ENCODE measurements at places on chromosomes 2 and 18. TPM values are rescaled to one million over a fixed set of nuclear protein-coding genes. Genes with fewer than 3 reads are reported as not detected.

GRCh38 chr2:53108246-53108645 is 659.4 kb upstream of the CHAC2 start:
- DNase-seq: no peak

LINC00305 gene
- not detected for polyA plus RNA-seq

GRCh38 chr2:235066895-235067294 is 115.1 kb downstream of the SH3BP4 start:
- no peak for DNase-seq

- no peak for DNase-seq
These were observed 283.9 kb downstream of the SLC8A1 start for GRCh38 chr2:40168032-40168431.

- no peak for DNase-seq
These were observed 482.6 kb downstream of the TSN start for GRCh38 chr2:122238006-122238559.

SERPINB13 gene
- 0.43 TPM for polyA plus RNA-seq

DNA sequence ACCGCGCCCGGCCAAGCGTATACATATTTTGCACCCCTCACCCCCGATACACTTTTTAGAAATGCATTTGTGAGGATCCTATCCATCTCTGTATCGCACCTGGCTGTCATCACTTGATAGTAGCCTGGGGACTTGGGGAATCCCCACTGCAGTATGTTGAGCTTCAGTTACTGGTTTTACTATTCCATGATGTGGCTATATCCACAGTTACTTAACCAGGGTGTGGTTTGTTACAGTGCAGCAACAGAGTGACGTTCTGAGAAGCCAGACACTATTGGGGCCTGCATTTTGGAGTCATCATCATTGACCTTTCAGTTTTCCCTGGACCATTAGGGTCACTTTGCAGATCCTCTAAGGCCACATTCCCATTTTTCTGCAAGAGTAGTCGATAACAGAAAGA is 212.7 kb downstream of the AGAP1 start:
- DNase-seq: no peak

OTX1 gene
- 0.06 TPM for polyA plus RNA-seq

PRKAG3 gene
- polyA plus RNA-seq: 44.4 TPM

ALKAL2 gene
- 0.49 TPM for polyA plus RNA-seq

DNA sequence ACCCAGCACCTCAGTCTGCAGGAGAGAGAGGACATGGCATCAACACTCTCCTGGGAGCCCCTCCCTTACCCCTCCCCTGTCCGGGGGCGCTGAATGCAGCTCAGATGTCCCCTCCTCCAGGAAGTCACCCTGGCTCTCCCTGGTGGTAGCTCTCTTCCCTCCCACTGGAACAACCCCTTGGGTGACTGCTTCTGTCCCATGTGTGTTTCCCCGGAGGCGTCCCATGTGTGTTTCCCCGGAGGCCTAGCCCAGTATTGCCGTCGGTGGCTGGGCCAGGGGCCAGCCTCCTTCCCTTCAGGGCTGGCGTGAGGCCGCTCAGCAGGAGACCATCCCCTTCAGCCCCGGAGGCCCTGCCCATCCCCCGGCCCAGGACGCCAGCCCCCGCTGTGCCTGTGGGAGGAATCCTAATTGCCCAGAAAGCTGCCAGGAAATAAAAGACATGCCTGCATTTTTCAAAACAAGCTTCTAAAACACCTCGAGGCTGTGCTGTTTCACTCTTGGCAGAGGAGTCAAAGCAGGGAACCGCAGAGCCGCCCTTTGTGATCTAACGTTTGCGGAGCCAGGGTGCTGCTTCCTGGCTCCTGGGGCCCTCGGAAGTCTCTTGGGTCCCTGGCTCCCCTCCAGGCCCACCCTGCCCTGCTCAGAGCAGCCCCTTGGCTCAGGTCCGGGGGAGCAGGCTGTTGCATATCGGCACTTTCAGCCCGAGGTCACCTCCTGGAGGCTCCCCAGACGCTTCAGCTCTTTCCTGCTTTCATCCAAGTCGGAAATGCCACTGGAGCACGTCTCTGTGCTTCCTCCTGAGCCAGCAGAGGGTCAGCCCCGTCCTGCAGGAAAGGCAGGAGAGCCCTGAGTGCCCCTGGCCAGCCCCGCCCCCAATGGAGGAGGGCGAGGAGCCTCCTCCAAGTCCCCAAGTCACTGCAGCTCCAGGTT is 11.4 kb downstream of the SNED1 start:
- no peak for DNase-seq

DNA sequence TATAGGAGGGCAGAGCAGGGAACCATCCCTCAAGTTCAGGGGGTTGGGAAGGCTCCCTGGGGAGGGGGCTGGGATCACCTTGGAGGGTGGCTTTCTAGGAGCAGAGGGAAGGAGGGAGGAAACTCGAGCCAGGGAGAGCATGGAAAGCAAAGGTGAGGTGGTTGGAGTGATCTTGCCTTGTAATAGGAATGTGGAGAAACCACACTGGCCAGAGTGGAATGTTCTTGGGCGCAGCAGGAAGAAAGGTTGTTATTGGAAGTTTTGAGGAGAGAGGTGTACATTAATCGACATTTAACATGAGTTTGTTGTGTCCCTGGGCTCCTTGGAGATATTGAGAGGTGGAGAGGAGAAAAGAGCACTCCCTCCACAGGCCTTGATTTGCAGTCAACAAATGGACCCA is 272.2 kb downstream of the PRKCE start:
- no peak for DNase-seq

- DNase-seq: no peak
These were observed 175.3 kb downstream of the INHBB start for GRCh38 chr2:120520929-120521912.

DNA sequence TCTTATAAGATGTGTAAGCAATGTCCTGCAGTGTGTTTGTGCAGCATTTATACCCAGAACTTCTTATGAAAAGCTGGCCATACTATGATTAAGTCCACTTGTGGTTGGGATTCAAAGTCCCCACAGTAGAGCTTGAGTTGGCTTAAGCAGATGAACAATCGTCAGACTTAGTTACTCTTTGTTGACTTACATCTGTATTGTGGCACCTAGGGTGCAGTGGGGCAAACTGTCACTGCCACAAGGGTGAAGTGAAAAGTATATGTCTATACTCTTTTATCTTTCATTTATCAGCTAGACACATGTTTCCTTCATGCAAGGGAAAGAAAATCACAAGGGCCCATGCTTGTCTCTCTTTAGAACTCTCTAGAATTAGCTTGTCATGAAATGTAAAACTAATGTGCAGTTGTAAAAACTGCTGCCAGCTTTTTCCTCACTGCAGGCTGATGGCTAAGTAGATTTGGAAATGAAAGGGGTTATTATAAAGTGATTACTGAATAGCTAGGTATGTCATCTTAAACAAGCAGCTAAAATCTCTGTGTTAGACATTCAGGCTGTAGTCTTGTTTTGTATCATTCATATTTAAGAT is 474.5 kb downstream of the PTPRM start:
- DNase-seq: no peak

SPEG gene
- polyA plus RNA-seq: 208 TPM

DNA sequence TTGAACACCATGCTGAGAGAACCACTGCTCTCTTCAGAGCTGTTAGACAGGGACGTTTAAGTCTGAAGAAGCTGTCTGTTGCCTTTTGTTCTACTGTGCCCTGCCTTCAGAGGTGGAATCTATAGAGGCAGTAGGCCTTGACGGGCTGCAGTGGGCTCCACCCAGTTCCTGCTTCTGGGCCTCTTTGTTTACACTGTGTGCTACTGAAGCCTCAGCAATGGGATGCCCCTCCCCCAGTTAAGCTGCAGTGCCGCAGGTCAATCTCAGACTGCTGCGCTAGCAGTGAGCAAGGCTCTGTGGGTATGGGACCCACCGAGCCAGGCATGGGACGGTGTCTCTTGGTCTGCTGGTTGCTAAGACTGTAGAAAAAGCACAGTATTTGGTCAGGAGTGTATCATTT is 162.3 kb upstream of the NXPH2 start:
- no peak for DNase-seq

- DNase-seq: no peak
These were observed 17.1 kb upstream of the ARHGAP28 start for GRCh38 chr18:6712401-6712800.

DNA sequence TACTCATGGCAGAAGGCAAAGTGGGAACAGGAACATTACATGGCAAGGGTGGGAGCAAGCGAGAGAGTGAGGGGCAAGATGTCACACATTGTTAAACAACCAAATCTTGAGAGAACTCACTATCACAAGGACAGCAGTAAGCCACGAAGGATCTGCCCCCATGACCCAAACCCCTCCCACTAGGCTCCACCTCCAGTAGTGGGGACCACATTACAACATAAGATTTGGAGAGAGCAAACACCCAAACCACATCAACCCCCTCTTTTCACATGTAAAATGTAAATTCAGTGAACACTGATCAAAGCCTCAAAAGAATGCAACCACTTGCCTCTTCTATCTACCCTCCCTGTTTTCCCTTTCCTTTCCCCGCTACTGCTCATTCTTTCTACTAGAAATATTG is 43.6 kb upstream of the TNP1 start:
- no peak for DNase-seq

TEKT4 gene
- not detected for polyA plus RNA-seq

- peak; percentile 71 for DNase-seq
These were observed at the start of gene LDLRAD4 for GRCh38 chr18:13218368-13218991. TSS of gene LDLRAD4 (plus strand) at chr18:13218760.

CELF4 gene
- polyA plus RNA-seq: 0.84 TPM

HSBP1L1 gene
- polyA plus RNA-seq: 4.1 TPM

SLC9A4 gene
- polyA plus RNA-seq: not detected
